ENCODE measurements at places on chromosomes 3 and 15.

- peak; percentile 18 for DNase-seq
Measured at GRCh38 chr3:127709320-127710060, 36.7 kb downstream of the ABTB1 start.

GRCh38 chr3:98151241-98151640 is 4.0 kb downstream of the OR5H14 start:
- no peak for DNase-seq

GRCh38 chr15:75346796-75347221 is at the start of gene NEIL1:
TSS of gene NEIL1 (plus strand) at chr15:75347039. CDS start at chr15:75348906, 1,867 bp downstream.
- DNase-seq: no peak

DNA sequence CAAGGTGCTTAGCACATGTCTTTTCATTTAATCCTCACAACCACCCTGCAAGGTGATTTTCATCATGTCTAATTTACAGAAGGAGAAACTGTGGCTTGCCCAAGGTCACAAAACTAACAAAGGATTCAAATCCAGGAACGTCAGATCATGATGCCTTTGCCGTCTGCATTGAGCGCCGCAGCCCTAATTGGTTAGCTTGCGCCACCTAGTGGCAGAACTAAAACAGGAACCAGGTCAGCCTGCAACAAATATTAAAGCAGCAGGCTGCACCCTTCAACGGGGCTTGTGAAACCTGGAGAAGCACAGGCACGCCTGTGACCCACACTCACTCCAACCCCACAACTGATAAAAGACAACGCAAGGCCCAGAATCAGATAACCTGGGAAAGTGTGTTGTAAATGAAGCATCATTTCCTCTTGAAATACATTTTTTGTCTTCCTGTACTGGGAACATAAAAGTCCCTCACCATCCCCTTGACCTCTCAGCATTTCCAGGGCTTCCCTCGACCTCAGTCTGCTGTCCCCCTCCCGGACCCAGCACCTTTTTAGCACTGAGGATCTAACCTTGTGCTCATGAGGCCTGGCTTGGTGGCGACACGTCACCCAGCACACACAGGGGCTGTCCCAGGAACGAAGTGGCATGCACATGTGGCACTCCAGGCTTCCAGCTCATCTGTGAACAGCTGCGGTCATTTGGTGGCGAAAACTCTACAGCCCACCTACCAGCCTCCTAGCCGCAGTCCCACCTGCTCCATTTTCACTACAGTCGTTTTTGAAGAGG is 17.3 kb downstream of the DPH3 start:
- peak; percentile 72 for DNase-seq

DNA sequence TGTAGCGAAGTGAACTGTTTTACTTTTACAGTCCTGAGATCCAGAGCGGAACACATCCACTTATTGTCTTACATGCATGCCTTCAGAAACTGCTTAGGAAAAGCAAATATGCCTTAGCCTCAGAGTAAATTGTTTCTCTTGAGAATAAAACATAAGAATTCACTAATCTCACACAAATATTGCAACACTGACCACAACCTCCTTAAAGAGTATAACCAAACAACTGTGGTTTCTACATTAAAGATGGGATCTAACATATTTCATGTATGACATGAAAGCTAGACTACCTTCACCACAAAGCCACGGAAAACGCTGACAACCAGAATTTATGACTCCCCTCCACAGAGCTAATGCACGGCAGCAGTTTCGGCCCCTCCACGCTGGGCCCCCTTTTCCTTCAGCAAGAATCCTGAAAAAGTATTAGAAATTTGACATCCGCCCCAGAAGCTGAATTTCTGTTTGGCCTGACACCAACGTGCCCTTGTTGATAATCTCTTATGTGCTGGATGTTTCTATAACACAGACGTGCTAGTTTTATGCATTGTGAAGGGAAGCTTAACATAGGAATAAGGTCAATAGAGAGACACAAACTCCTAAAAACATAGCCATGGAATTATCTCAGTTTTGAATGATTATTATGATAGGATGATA is 84.6 kb downstream of the GREM1 start:
- DNase-seq: no peak

DNA sequence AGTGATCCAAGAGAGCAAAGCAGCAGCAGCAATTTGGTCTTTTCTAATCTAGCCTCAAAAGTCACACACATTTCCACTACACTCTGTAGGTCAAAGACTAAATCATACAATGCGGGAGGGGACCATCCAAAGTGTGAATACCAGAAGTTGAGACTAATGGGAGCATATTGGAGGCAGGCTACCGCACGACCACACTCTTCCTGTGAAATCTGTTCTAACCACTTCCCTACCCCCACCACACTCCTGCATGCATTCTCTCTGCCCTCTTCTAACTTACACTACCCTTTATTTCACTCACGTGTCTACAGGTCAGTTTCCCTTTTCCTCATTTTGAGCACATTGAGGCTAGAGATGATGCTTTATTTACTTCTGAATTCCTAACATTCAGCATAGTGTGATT is 23.7 kb upstream of the PRTG start:
- no peak for DNase-seq

DNA sequence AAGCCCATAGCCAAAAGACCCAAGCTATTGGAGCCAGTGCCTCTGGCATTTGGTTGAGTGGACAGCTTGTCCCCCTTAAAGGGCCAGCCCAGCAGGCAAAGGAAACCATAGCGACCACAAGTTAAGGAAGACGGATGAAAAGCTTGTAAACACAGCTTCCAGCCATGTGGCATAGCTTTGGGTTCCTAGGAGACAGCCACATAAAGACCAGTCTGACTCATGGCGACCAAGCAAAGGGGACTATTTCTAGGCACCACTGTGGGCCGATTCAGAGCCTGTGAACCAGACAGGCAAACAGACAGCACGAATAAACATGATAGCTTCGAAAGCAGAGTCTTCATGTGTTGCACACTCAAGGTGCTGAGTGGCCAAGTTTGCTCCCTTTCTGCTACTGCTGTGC is 30.5 kb upstream of the SRGAP3 start:
- no peak for DNase-seq
